ENCODE measurements at places on chromosomes 4 and X.

DNA sequence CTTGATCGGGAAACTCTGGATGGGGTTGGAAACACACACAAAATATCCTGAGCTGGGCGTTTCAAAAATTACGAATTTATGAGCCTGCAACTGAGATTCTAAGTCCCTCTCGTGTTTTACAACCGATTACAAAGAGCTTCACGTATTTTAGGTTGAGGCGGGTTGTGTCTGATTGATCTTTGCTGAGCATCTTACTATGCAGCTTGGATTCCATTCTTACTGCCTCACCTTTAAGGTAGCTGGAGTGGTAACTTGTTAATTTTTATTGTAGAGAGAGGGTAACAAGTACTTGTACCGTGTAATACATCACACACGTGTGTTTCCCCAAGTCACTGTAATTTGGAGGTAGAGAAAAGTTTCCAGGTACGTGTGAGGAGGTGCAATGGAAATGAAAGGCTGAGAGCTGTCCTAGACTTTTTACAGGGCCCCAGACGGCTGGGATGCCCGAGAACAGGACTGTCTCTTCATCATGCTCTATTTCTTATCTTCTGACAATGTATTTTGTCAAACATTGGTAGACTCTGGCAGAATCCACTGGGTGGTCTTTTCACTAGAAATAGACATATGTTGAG, 97.8 kb upstream of the TENM3 start:
- DNase-seq: no peak

DNA sequence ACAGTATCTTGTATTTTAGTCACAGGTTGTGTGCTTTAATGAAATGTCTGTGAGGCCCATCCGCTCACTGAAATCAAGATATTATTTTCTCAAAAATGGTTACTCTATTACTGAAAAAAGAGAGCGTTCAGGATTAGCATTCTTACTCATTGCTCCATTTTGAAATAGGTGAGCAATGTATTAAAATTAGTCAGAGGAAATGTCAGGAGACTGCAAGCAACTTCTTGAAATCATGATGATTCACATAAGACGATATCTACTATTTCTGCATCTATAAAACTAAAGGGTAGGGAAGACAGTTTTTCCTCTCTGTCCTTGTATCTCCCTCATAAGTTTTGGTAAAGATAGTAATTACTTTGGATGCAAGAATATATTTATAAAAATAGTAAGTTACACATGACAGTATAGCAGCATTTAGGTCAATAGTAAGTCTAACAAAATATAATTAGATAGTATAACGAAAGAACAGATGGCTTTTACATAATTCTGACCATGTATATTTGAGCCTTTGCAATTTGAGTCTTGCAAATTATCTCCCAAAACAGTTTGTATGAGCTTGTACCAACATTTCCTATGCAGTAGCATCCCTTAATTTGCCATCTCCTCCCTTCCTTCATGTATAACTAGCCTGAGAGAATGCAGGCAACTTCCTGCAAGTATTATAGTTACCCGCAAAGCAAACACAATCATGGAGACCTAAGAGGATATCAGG, 937.8 kb downstream of the PCDH7 start:
- no peak for DNase-seq

DNA sequence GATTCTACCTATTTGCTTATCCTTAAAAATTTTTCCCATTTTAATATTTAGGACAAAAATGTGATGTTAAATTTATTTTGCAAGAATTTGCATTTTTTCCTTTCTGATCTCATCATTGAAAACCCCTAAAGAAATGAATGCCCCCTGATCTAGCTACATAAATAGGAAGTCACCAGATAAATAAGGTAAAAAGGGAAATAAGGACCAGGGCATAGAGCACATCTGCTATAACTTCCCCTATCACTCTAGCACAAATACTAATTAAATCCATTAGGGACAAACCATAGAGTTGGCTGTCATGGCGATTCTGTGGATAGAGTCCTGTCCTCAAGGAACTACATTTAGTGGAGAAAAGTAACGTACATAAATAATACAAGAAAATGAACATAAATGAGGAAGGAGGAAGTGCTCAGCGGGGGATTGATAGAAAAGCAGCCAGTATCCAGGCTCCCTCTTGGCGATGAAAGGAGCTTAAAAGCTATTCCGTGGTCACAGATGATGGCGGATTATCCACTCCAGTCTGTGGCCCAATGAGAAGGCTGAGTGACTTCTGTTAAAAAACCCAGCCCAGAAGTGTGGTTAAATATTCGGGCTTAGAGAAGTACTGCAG, 76.9 kb upstream of the RPL34 start:
- no peak for DNase-seq

DNA sequence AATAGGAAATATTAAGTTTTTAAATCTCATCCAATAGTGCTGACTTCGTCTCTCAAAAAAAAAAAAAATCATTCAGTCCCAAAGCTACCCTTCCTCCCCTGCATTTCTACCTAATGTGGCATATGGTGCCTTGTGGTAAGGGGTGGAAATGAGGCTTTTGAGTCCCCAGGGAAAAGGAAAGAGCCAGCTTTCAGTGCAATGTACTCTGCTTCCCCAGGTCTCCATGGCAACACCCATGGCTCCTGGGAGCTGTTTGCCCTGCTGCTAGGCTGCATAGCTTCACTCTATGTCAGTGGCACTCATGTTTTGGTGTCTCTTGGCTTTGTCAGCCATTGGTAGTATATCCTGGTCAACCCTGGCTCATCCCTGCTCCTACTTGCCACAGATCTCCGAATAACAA, 175.9 kb downstream of the SLC39A8 start:
- peak; percentile 72 for DNase-seq

GRCh38 chr4:83646538-83647239, 110.8 kb downstream of the GPAT3 start:
- DNase-seq: no peak

DNA sequence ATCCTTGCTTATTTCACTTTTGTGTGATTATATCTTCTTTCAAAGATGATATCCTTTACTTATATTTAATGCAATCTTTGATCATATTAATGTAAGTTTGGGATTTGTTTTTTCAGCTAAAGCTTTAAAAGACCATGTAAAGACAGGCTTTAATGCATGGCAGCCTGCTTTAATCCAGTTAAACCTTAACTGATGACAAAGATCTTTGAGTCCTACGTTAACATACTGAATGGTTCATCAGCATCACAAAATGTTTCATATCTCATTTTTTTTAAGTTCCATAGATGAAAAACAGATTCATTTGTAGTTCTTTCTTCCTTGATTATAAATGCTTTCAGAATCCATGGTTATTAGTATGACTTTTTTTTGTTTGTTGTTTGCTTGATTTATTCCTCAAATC, 1102.8 kb downstream of the FSTL5 start:
- no peak for DNase-seq

GRCh38 chrX:52933976-52934703, 24.2 kb downstream of the FAM156A start:
- DNase-seq: no peak

DNA sequence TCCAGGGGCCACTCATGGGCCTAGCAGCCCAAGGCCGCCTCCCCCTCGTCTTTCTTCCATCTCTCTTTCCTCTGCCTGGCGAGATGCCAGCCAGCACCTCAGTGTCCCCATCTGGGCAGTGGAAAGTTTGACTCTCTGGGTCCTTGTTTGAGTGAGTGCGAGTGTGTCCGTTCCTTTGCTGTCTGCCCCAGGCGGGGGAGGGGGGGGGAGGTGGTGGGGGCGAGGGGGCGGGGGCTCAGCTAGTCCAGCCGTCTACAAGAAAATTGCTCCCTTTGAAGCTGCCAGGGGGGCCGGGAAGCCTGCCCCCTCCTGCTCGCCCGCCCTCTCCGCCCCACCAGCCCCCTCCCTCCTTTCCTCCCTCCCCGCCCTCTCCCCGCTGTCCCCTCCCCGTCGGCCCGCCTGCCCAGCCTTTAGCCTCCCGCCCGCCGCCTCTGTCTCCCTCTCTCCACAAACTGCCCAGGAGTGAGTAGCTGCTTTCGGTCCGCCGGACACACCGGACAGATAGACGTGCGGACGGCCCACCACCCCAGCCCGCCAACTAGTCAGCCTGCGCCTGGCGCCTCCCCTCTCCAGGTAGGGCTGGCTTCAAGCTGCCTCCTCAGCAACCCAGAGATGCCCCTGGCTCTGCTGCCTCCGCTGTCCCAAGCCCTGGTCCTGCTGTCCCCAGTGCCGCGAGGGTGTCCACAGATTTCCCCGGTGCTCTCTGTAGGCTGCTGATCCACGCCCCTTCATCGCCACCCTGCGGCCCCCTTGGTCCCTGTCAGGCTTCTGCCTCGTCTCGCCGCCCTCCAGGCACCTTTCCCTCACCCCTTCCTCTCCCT, at the start of gene BGN:
Gene BGN, plus strand, starts transcription at position 440 of the 821 bp plus-strand sequence. CDS start 9,652 bp downstream, outside the sequence.
- peak; percentile 39 for DNase-seq

- DNase-seq: no peak
These were observed 183.2 kb downstream of the DHRSX start for GRCh38 chrX:2317527-2318055.

DNA sequence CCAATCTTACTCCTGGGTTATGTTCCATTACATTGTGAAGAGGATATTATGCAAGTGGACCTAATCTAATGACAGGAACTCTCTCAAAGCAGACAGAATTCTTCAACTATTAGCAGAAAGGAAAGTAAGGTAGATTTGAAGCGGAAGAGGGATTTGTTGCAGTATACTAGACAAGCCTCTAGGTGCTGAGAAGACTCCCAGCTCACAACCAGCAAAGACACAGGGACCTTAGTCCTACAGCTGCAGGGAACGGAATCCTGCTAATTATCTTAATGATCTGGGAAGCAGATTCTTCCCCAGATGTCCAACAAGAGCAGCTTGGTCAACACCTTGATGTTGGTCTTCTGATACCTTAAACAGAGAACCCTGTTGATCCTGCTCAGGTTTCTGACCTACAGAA, 73.6 kb downstream of the STK32B start:
- no peak for DNase-seq

DNA sequence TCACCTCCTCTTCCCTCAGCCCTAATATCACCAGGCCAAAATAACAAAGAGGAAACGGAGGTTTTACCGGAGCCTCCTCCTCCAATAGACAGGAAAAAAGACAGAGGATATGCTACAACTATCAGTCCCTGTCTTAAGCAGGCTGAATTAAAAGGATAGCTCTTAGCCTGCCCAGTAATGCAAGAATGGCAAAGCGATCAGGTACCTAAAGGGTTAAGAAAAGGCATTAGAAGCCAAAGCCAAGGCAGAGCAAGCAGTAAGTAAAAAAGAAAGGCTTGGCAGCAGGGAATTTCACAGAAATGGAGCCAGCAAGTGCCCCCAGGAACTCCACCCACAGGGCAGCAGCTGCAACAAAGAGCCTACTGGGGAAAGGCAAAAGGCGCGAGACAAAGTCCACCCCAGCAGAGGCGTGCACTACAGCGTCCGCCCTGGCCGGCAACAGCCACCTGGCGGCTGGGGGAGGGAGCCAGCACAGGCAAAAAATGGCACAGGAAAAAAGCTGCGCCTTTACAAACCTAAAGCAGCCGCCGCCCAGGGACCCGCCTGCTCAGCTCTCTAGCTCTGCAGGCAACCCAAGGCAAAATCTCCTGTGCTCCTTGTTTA, 220.6 kb upstream of the ZC4H2 start:
- no peak for DNase-seq

GRCh38 chrX:45774961-45775360, 574.3 kb upstream of the DIPK2B start:
- no peak for DNase-seq

Data from NCI-H1092 (cell line).